Heart right ventricle (tissue), 16 donors: ENCODE measurements at places on chromosomes 11 and 22.

GRCh38 chr11:100631316-100631715 is 55.8 kb upstream of the ARHGAP42 start:
- no peak for DNase-seq

DNA sequence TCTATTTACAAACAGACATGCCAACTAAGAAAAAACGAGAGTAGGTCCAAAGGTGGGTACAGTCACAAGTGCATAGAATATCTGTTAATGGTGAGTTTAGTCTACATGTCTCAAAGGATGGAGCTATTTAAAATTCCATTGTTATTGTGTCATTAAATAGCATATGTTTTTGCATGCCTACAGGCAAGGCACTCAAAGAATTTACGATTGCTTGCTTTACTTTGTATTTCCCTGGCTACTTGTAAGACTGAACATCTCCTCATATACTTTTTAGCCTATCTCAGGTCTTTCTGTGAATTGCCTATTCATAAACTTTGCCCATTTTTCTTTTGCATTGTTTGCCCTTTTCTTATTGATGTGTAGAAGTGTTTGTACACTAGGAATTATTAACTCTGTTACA is 39.7 kb downstream of the DEUP1 start:
- DNase-seq = no peak

DNA sequence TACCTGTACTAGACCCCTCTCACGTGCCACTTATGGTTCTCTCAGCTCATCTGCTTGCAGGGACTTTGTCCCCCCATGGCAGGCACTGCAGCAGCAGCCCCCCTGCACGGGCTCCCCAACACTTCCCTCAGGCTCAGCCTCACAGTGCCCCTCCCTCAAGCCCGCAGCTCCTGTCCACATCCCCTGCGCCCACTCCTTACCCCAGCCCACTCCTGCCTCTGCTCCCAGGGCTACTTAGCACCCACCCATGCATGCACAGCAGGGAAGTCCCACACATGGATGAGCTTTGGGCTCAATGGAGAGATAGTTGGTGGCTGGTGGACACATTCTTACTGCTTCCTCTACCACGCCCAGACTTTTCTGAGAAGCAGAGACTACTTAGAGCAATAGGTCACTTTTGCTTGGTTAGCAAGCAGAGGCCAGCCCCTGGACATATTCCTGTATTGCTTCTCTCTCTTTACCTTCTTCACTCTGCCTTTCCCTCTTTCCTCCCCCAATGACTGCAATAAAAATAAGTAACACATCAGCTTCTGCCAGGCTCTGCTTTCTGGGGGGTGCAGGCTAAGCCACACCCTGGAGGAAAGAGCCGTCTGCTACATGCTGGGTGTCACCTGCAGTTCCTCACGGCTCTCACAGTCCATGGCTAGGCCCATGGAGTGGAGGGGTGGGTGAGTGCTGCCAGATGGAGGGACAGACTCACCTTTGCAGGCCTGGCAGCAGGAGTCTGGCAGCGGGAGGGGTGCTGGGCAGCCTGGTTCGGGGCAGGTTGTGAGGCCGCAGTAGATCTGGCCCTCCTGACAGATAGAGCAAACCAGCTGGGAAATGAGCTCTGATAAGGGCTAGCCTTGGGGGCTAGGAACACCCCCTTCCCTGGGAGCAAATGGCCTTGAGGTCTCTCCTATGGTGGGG is 23.4 kb downstream of the CHRDL2 start:
- DNase-seq = no peak

DNA sequence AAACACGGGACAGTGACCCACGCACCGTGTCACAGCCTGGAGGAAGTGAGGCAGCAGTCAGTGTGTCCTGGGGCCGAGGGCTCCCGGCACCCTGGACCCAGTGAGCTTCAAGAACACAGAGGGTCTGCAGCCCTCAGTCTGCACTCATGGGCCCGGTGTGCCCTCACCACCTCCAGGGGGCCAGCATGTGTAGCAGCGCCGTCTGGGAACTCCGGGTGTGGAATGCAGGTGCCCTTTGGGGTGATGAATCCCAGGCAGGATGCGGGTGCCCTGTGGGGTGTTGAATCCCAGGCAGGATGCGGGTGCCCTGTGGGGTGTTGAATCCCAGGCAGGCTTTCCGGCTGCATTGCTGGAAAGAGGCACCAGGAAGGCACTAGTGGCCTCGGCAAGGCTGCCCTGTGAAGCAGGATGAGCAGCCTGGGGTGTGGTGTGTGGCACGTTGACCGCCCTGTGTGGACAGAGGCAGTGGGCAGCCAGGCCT is 1399.9 kb downstream of the BRD1 start:
- no peak for DNase-seq

DNA sequence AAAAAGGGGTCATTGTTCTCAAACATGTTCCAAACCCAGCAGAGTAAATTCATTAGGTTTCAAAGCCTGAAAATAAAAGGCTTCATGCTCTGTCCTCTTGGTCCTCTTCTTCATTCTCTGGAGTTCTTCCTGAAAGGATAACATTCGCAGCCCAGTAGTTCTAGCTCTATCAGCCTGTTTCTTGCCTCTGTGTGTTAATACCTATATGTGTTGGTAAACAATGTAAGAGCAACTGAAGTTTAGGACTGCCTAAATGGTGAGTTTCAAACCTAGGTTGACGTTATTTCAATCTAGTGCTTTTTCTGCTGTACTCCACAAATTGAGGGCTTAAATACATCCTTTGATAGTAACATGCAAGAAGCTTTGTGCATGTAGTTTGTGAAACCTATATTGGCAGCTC is 9.4 kb downstream of the AASDHPPT start:
- DNase-seq = no peak

GRCh38 chr11:93902921-93903320 is 52.5 kb upstream of the VSTM5 start:
- DNase-seq = no peak

- DNase-seq = no peak
Observed at GRCh38 chr11:128928400-128928799, 14.3 kb downstream of the TP53AIP1 start.

DNA sequence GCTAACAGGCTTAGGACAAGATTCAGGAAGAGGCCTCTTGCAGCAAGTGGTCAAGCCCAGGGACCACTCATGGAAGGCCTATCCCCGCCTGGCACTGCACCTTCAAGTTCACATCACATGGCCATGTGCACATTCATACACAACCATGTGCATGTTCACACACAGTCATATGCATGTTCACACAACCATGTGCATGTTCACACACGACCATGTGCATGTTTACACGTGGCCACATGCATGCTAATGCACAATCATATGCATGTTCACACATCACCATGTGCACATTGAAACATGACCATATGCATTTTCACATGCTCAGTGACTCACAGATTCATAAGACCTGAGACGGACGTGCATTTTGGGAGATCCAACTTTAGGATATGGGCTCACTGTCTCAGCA is 28.7 kb upstream of the IL17RA start:
- no peak for DNase-seq

DNA sequence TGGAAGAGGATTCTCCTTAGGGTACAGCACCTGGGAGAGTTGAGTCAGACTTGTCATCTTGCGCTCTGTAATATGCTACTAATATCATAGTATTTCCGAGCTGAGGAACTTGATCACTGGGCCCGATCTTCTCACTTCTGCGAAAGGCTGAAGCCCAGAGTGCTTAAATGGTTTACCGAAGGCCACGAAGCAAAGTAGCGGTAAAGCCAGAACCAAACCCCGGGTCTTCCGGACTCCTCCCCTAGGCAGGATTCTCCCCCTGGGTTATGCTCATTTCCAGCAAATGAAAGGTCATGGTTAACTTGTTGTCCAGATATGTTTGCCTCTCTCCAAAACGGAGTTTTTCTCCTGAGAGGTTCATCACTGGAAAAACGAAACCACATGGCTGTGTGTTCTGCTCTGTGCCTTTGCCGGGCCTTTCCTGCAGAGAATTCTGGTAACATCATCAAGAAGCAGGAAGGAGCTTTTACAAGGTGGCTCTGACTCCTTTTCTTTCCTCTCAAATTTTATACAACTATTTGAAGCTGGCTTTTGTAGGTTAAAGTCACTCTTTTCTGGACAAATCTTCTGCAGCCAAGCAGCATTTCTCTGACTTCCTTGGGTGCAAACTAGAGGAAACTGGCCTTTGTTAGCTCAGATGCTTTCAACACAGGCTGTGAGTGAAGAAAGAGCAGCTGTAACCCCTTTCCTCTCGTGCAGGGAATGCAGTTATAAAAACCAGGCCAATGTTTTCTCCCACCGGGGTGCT is 35.5 kb downstream of the UBASH3B start:
- DNase-seq = no peak

GRCh38 chr22:45740236-45740635 is 68.6 kb downstream of the ATXN10 start:
- DNase-seq = no peak

DNA sequence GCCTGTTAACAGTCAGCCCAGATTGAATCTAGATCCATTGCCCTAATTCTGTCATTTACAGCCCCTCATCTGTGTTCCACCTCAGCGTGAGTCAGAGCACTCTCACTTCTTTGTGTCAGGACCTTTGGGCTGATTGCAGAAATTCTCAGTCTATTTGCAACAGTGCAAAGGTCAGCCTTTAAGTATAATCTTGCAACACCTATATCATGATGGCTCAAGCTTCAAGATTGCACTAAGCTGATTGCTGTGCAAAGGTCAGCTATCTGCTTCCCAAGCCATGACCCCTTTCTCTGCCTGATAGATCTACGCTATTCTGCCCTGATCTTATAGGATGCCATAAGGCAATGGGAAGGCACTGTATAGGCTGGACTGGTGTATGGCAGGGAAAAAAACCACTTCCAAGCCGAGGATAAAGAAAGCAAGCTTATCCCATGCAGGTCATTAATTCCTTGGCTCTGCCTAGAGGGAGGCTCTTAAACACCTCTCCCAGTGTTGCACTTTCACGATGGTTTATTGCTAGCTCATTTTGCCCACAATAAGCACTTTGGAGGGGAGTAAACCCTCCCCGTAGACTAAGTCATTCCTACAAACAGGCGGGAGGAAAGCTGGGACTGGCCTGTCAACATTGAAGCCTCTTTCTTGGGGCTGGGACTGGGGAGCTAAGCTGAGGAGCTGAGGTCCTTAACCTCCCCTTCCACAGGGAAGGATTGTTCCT is 100.6 kb downstream of the RRAS2 start:
- DNase-seq = no peak

- no peak for DNase-seq
Observed at GRCh38 chr11:115183830-115184229, 320.4 kb downstream of the CADM1 start.

- no peak for DNase-seq
Observed at GRCh38 chr11:134564472-134565200, 152.6 kb upstream of the B3GAT1 start.

DNA sequence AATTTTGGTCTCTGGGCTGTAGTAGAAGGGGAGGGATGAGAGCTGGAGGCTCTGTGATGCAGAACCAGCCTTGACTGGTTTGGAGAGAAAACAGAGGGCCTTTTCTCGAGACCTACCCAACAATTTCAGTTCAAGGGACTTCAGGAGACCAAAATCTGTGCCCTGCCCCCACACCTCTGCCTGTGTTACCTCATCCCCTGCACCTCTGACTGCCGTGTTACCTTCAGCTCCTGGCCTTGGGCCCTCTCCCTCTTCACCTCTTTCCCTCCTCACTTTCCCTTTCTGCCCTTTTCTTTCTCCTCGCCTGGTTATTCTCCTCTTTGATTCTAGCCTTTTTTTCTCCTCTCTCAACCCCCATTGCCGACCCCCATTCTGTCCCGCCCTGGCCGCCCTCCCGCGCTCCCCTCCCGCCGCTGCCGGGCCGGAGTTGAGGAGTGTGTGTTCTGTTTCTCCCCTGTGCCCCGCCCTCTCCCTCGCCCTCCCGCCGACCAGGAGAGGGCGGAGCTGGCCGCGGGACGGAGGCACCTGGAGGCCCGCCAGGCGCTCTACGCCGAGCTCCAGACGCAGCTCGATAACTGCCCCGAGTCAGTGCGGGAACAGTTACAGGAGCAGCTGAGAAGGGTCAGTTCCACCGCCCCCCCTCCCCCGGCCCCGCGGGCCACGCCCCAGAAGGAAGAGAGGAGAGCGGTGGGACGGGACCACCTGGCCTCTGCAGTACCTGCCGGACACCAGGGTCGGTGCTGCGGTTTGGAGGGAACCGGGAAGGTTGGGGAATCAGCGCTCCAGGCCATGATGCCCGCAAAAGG is 27.2 kb downstream of the PHLDB1 start:
- DNase-seq = peak; percentile 78

- no peak for DNase-seq
Observed at GRCh38 chr11:64868904-64869570, 9.4 kb downstream of the EHD1 start.

DNA sequence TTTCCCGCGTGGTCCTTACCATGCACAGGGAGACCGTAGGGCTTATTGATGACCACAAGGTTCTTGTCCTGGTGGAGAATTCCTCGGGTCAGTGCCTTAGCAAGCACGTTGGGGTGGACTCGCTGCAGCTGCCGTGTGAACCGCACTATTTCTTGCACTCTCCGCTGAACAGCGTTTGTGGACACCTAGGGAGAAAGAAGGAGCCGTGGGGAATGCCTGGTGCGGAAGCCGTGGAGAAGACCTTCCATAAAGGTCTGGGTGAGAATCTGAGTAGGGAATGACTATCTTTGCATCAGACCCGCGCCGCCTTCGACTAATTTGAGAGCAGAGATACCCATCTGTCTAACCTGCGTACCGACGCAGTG is 597 bp downstream of the RPUSD4 start:
- DNase-seq = no peak

DNA sequence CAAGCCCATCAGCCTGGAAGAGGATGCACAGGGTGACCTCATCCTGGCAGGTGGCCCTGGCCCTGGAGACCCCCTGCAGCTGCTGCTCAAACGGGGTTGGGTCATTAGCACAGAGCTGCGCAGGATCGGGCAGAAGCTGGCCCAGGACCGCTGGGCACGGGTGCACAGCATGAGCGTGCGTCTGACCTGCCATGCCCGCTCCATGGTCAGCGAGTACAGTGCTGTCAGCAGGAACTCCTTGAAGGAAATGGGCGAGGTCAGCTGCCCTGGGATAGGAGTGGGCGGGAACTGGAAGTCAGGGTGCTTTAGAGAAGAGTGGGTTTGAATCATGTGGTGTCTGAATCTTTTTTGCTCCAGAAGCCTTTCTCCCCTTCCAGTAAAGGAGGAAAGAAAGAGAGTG is 61.1 kb downstream of the INSC start:
- no peak for DNase-seq

- DNase-seq = peak; percentile 87
Observed at GRCh38 chr11:64185175-64185692, 737 bp upstream of the STIP1 start.

DNA sequence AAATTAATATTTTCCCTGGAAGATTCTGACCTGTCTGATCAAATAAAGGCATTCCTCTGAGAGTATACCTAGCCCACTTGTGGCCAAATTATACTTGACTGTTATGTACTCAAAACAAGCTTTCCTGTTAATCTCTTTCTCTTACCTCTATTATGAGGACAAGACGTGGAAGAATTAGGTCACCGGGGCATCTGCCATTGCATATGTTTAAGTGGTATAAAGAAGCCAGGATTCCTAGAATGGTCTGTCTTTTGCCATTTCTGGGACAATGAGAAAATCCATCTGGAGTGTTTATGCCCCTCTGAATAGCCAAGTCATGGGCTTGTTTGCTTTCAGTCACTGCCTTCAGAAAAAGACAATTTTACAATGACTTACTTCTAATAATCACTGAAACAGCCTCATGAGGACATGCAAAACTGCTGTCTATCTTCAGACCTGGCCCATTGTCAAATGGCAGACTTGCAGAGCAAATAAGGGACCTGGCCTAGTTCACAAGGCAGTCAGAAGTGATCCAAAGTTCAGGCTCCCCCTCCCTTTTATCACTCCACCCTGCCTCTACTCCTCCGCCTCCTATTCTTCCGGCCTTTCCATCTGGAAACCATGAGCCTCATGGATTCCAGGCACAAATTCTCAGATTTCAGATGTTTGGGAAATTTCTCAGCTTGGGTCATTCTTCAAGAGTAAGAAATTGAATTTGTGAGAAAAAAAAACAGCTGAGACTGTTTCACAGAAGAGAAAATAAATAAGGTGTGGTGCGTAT is 128.1 kb upstream of the LDLRAD3 start:
- DNase-seq = no peak

- no peak for DNase-seq
Observed at GRCh38 chr11:119347940-119348605, 1.6 kb upstream of the MFRP start.
